Glutamatergic neuron (in vitro differentiated cells): ENCODE measurements at places on chromosomes 11 and 22. TPM values are rescaled to one million over a fixed set of nuclear protein-coding genes. Genes with fewer than 3 reads are reported as not detected.

CCDC157 gene
- 6.2 TPM for total RNA-seq

GRCh38 chr11:73361953-73362776 lies 14.0 kb upstream of the RELT start:
- DNase-seq: peak; percentile 69

DNA sequence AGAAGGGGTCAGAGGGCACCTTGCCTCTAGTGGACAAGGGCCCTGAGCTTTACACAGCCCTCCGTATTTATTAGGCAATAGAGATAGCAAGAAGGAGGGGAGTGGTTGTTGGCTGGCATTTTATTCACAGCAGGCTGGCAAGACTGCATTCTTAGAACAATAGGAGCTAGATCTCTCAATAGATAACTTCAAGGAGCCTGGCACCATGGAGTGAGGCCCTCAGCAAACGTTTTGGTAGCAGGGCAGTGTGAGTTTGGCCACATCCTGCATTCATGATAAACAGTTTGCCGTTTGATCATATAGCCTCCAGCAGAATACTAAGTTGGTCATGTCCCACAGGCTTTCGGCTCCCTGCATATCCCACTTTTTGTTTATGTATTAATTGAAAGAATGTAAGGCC lies 31.6 kb downstream of the OR10A6 start:
- no peak for DNase-seq

GRCh38 chr11:59765068-59765735 lies 10.0 kb downstream of the STX3 start:
- DNase-seq: no peak

KRTAP5-9 gene
- 0.76 TPM for total RNA-seq

DNA sequence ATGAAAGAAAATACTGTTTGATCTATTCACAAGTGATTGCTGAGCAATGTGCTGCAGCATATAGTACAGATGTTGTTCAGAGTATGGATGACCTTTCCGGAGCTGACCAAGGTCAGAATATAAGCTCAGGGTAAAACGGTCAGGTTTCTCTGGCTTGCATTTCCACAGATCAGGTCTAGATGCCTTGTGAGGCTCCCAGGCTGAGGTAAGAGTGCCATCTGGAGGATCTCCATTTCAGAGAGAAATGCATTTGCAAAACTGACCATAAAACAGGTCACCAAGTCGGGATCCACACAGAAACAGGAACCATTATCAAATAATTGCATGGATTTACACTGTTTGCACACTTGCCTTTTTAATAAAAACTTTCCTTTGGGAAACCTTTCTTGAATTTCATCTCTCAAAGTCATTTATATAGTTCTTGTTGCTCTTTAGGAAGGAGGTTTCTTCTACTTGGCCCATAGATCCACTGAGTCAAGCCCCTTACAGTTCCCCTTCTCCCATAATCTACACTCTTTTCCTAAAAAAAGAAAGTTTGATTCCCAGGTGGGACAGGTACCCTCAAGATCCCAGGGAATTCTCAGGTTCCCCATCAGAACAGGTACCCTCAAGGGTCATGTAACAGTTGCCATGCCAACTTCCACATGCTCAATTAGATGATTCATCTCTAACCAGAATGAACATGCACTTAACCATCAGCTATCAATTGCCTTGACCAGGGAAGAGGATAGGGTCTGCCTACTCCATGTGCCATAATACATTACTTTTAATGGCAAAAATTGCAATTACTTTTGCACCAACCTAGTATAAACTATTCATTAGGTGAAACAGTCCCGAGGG lies 25.0 kb upstream of the TMPRSS5 start:
- peak; percentile 50 for DNase-seq

GNAZ gene
- total RNA-seq: 82.5 TPM

DNA sequence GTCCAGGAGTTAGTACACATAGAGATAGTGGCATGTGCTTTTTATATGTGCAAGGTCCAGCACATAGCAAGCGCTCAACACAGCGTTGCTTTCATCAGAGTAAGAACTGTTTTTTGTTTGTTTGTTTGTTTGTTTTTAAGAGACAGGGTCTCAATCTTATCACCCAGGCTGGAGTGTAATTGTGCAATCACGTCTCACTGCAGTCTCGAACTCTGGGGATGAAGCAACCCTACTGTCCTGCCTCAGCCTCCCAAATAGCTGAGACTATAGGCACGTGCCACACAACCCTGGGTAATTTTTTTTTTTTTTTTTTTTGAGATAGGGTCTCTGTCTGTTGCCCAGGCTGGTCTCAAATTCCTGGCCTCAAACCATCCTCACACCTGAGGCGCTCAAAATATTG lies 10.8 kb downstream of the TCN2 start:
- no peak for DNase-seq

- DNase-seq: no peak
Measured at GRCh38 chr11:689625-690024, 5.4 kb downstream of the DEAF1 start.

GRCh38 chr22:33883961-33884808 lies 36.1 kb downstream of the LARGE1 start:
- DNase-seq: no peak

SLC6A5 gene
- 0.05 TPM for total RNA-seq

- DNase-seq: no peak
Measured at GRCh38 chr11:22898036-22898435, 37.8 kb upstream of the CCDC179 start.

- peak; percentile 85 for DNase-seq
Measured at GRCh38 chr22:49929211-49929979, 11.0 kb downstream of the CRELD2 start.

GRCh38 chr11:47175746-47176327 lies 842 bp downstream of the ARFGAP2 start:
- DNase-seq: no peak

- no peak for DNase-seq
Measured at GRCh38 chr22:24696551-24697001, 77.9 kb downstream of the PIWIL3 start.

GLB1L3 gene
- 0.83 TPM for total RNA-seq

MOB2 gene
- 29.0 TPM for total RNA-seq

ADM2 gene
- total RNA-seq: 37.6 TPM

- no peak for DNase-seq
Measured at GRCh38 chr11:127109796-127110480, 109.4 kb upstream of the KIRREL3 start.
